Stimulated activated effector memory CD8-positive, alpha-beta T cell treated with anti-CD3 and anti-CD28 coated beads, Interleukin-12 subunit alpha, Interleukin-12 subunit beta, amount 100 ng/mL, for 72 hours (primary cell): ENCODE measurements at places on chromosomes 2 and 18.

DNA sequence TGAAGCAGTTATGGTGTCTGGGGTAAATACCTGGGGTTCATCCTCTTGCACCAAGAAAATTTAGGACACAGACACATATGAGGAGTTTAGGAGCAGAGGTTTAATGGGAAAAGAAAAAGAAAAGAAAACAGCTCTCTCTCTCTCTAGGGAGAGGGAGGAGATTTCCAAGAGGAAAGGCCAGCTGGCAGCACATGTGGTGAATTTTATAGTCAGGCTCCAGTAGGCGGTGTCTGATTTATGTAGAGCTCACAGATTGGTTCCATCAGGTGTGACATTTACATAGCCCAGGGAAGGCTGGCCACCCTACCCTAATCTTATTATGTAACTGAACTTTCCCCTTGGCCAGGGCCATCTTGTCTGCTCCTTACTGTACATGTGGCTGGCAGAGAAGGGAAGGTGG is 297.5 kb upstream of the RGPD4 start:
- DNase-seq = no peak

DNA sequence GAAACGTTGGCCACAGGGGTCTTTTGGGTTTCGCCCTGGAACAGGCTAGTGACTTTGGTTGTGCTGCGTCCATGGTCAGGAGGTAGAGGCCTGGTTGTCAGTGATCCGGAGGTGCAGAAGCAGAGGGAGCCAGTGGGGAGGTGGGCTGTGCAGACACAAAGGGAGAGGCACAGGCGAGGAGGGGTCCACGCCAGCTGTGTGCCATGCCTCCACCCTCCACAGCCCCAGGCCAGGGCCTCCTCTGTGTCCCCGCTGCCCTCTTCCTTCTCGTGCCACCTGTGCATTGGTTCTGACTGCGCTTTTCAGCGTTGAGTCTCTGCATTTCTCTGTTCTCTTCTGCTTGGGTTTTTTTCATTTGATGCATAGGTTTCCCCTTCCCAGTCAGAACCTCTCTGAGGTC is 121.0 kb downstream of the GBX2 start:
- DNase-seq = no peak

DNA sequence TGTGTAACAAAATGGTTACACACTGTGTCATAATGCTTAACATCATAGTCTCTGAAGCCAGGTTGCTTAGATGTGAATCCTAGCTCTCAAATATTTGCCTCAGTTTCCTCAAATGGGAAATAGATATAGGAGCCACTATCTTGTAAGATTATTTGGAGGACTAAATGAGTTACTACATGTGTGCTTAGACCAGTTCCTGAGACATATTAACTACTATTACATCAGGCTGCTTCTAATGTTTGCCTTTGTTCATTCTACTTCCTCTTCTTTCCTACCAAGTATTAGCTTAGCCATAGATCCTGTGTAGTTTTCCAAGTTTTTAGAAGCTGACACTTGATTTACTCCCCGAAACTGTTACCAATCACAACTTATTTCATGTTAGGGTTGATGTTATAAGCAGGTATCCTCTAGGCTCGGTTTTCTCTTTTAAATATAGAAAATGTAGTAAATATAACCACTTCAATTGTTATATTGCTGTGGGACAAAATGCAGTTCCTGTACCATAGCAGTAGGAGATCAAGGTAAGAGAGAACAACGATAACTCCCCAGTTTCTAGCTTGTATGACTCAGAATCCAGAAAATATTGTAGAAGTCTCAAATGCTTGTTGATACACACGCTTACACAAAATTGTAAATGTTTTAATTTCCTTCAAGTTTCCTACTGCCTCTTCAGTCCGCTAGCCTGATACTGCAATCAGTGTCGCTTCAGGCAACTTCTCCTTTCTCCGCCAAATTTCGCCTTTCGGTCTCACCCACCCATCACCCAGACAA is 751 bp upstream of the DNAJC10 start:
- DNase-seq = no peak

DNA sequence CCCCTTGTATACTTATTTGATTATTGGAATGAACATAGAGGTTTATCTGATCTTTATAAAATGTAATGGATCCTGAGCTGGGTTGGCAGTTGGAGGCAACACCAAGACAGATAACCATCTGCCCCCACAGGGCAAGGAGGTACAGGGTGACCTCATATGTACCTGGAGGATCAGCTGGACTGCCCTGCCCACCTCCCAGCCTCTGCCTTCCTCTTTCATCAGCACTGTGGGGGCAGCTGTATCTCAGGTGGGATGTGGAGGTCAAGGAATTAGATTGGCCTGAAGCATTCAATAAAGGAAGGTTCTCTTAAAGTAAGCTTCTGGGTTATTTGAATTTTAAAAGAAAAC is 92.6 kb downstream of the LYPD6 start:
- no peak for DNase-seq

GRCh38 chr2:19209575-19210341 is 148.7 kb downstream of the OSR1 start:
- no peak for DNase-seq

DNA sequence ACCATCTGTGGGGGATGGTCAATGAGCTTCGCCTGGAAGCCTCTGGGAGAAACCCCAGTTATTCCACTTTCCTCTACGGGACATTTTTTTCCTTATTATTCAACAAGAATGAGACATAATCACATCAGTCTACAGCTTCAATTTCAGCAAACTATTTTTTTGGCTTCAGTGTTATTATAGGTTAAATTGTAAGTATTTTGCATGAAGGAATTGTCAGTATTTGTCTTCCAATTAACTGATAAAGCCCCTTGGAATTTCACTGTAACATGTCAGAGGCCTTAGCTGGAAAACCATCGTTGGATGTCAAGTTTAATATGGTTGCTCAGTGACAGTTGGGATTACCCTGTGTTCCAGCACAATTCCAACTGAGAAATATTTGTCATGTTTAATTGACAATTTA is 480.9 kb upstream of the CHST9 start:
- DNase-seq = no peak

DNA sequence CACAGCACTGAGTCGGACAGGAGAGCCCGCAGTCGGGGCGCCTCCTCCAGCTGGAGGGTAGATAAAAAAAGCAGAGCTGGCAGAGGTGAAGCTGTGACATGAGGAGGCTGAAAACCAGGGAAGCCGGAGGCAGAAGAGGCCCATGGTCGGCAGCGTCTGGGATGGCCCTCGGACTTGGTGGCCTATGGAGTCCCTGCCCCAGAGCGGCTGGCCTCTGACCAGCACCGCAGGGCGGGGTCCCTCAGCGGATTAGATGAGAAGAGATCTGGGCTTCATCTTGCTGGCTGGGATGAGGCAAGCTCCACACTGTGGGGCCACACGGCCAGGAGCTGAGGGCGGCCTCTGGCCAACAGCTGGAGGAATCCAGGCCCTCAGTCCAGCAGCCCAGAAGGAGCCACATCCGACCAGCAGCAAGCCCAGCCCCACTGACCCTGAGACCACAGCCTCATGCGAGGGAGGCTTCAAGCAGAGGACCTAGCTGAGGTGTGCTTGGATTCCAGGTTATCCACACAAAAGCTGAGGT is 174.1 kb downstream of the EIPR1 start:
- no peak for DNase-seq

- no peak for DNase-seq
These were observed 110.9 kb downstream of the RNF144A start for GRCh38 chr2:7027956-7028655.

DNA sequence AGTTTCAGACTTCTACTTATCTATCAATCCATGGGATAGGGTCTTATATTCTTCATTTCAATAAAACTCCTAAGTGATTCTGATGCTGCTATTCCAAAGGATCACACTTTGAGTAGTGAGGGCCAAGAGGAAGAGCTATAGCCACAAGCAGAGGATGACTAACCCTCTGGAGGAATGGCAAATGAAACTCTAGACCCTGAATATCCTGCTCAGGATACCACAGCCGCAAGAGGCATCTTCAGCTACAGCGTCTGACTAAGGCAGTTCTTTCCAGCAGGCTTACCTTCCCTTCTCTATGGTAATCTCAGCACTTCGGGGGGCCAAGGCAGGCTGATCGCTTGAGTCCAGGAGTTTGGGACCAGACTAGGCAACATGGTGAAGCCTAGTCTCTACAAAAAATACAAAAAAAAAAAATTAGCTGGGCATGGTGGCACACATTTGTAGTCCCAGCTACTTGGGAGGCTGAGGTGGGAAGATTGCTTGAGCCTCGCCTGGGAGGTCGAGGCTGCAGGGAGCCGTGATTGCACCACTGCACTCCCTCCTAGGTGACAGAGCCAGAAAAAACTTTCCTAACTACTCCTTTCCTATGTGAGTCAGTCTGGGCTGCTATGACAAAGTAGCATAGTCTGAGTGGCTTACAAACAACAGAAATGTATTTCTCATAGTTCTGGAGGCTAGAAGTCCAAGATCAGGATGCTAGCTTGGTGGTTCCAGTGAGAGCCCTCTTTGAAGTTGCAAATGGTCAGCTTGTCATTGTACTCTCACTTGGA is 371.9 kb downstream of the IRS1 start:
- no peak for DNase-seq

- DNase-seq = no peak
These were observed 114.1 kb upstream of the TEX51 start for GRCh38 chr2:126784621-126785020.

GRCh38 chr2:101731221-101732054 is 33.9 kb downstream of the MAP4K4 start:
- no peak for DNase-seq

DNA sequence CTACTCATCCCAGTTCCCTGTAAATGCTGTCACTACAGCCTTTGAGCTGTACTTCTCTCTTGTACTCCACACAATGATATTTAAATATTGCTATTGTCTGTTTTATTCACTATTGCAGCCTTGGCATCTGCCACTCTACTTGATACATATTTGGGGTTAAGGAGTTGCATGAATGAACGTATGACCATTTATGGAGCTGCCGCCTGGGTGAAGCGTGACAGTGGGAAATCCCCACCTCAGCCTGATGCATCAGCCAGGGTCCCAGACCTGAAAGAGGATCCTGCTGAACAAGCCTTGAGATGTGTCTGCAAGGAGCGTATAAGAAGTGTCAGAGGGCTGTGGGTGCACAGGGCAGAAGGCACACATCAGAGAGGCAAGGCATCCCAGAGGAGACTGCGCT is 39.1 kb downstream of the MRPL35 start:
- DNase-seq = no peak

DNA sequence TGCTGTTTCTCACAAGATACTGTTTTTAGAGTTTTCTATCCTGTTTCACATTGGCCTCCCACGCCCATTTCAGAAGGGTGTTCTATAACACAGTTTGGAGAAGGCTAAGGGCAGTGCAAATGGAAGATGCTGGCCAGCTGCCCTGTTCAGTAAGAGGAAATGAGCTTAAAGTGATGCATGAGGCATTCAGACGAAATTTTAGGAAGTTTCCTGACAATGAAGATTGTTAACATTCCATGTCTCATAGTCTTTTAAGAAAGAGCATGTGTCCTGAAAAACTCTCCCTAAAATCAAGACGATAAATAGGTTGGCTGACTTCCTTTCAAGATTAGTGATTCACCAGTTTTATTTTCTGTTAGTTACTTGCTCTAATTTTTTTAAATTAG is 484.2 kb upstream of the NRP2 start:
- DNase-seq = no peak

- no peak for DNase-seq
These were observed 24.2 kb downstream of the LDLRAD4 start for GRCh38 chr18:13242797-13243196.

- DNase-seq = no peak
These were observed 413.0 kb downstream of the MTX2 start for GRCh38 chr2:176682278-176682677.

- no peak for DNase-seq
These were observed 35.5 kb downstream of the SCN2A start for GRCh38 chr2:165274698-165275097.

GRCh38 chr2:20033322-20033721 is 18.1 kb downstream of the LAPTM4A start:
- no peak for DNase-seq

DNA sequence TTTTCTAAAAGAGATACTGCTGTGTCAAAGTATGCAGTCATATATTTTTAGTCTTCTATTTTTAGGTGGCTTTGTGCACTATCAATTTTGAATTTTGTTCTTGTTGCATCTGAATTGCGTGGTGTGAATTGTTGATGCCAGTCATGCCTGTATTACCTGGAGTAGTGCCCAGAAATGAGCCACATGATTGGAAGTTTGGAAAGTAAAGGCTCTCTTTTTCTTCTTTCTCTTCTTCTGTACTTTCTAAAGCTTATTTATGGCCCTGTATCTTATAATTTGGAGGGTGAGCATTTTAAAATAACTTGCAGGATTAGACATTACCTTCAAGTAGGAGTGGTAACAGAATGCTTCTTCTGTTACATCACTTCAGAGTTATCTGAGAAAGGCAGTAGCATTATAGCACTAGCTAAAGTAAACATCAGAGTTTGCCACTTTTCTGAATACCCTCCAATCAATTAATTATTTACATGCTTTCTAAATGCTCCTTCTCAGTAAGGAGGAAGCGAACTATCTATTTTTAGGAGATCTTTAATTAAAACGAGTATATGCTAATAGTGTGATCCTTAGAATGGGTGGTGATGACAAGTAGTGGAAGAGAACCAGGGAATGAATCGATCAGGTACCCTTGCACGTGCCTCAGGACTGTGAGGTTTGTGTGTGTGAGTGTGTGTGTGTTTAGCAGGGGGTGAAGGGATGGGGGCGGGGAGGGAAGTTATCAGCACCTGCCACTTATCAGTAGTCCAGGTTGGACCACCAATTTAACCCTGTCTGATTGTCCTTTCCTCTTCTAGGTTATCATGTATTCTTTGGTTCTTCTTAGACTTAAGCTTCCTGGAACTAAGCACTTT is 112.5 kb downstream of the MAP3K20 start:
- DNase-seq = no peak

DNA sequence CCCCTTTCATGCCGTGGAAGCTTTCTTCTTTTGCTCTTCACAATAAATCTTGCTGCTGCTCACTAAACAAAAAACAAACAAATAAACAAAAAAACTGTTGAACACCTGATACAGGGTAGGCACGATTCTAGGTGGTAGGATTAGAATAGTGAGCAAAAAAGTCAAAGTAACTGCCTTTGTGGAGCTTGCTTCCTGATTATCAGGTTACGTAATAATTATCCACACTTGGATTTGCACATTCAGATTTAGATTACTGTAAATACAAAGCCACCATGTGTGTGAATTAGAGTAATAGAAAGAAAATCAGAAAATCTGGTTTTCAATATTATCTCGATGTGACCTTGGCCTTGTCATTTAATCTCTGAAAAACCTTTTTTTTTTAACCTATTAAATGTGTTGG is 307.1 kb downstream of the NRXN1 start:
- DNase-seq = no peak

DNA sequence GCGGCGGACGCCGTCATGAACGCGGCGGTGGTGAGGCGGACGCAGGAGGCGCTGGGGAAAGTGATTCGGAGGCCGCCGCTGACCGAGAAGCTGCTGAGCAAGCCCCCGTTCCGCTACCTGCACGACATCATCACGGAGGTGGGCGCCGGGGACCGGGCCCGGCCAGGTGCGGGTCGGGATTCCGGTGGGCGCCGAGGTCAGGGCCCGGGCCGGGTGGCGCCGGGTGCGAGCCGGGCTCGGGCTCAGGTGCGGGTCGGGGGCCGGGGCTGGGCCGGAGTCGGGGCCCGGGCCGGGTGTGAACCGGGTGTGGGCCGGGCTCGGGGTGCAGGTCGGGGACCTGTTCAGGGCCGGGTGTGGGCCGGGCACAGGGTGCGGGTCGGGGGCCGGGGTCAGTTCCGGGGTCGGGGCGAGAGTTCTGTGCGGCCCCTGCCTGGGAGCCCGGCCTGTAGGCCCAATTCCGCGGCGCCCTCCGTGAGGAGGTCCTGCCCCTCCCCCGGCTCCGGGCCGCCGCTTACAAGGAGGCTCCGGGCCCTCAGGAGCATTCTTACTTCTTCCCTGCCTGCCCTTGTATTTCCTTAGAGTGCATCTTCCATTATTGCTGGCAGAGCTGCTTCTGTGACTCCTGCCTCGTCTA is 447 bp downstream of the TRAF3IP1 start:
- no peak for DNase-seq
